ENCODE measurements at places on chromosomes 2 and 18.

DNA sequence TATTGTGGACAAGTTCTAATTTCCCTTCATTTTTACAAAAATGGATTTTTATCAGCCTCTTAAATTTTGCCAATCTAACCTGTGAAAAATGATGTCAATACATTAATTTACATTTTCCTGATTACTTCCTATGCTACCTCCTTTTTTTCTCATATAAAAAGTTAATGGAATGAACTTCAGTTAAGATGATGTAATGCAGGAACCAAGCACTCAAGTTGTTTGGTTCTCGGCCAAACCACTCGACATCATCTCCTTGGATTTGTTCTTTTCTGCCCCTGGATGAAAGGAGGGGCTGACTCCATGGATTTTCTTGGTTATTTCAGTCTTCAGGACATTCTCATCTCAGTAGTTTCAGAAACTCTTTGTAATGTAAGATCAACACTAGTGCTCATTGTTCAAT is 253.1 kb upstream of the NXPH2 start:
- DNase-seq = no peak

DNA sequence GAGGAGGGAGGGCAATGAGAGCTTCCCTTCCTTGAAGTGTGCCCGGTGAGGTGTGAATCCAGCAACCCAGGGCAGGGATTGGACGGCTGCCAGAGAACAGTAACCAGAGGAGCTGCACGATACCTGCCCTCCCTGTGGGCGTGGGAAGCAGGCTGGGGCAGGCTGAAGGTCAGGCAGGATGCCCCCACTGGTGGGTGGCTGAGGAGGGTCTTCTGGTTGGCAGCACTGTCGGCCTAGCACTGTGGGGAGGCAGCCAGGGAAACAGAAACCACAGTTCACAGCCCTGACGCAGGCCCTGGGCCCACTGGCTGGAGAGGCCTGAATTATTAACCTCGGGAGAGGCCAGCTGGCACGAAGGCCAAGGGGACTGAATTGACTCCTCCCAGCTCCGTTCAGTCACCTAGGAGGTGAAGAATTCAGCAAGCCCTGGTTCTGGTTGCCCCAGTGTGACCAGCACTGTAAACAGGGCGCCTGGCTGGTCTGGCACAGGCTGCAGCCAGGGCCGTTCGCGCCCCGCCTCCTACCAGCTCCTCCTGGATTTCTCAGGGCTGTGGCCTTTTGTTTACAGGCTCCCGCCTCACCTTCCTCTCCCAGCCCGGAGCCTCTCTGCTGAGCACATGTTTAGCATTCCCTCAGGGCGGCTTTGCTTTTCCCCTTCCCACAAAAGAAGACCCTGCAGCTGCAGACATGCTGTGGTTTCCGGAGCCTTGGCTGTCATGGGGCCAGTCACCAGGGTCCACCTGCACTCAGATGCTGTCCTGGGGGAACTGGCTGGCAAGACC is 97.8 kb downstream of the B3GNT2 start:
- DNase-seq = no peak

DNA sequence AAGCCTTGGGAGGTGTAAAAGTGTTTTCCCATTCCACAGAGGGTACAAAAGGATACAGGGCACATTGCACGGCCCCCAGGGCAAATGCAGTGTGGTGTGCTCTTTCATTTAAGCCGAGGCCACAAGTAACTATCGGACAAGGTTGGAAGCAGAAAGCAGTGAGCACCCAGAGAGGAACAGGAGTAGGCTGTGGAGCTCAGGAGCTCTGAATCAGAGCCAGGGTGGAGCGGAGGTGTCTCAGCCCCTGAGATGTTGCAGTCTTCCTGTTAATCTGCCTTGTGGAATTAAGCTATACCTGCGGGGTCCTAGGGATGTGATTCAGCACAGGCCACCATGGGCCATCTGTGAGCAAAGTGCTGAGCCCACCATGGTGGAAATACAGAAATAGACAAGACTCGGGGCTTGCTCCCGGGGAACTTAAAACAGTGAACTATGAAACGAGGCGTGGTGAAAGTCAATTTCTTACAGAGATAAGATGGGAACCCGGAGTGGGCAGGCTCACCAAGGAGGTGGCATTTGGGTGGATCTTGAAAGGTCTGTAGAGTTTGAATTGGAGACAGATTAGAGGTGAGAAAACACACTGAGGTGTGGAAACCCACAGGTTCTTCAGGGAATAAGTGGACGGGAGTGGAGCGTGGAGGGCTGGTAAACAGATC is 44.0 kb downstream of the ASAP2 start:
- DNase-seq = no peak

DNA sequence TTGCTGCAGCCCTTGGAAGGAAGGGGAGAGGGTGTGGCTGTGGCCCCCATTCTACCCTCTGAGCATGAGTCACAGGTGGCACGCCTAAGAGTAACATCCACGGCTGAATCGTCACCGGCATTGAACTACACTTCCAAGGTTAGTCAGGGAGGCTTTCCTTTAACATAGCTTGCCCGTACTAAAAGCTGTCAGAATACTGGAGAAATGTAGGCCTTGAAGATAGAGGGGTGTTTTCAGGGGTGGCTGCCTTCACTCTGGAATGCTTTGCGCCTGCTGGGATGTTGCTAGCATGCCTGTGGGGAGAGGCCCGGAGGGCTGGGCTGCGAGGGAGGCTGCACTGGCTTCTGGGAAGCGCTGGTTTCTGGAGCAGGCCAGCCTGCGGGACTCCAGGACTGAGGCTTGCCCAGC is 333.7 kb downstream of the AGAP1 start:
- no peak for DNase-seq

- DNase-seq = no peak
Observed at GRCh38 chr2:24432735-24433134, 58.3 kb upstream of the NCOA1 start.

DNA sequence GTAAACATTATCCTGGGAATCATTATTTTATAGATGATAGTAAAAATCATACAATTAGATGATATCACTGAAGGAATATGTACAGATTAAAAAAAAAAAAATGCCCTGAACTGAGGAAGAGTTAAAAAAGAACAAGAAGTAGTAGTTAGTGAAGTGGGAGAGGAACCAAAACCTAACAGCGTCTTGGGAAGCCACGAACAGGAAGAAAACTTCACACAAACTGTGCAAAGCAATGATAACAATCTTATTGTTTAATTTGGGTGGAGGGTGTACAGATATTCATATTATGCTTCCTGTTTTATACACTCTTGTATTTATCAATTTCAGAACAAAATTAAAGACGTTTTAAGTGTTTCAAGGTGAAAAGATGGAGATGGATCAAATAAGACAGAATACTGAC is 3.5 kb downstream of the HEATR5B start:
- DNase-seq = no peak

DNA sequence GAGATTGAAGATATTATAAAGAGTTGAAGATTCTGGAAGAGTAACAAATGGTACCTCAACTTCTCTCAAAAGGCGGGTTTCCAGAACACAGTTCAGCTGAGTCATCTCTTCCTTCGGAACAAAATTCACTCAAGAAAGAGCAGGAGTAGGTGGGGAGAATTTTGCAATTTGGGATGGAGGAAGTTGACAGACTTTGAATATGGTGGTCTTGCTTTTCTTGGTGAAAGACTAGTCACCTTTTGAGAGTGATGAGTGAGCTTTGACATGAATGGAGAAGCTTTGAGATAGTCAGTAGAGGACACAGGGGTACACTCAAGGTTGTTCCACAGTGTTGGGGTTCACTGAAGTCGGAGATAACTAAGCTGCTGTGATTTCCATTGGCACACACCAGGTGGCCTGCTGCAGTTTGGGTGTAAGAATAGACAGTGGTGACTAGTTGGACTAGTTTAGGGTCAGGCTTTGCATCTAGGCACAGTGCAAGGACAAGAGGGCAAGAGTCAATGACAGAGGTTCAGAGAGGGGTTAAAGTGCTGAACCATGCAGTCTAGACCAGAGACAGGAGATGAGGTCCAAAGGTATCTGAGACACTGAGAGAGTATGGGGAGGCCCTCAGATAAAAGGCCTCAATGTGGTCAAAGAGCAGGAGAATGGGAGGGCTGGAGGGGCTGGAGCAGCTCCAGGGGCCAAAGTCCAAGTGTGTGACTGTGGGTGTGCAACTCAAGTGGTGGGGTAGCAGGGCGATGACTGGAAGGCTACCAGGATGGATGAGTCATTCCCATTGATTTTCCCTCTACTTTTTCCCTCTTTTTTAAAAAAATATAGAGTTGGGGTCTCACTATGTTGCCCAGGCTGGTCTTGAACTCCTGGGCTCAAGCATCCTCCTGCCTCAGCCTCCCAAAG is 7.7 kb downstream of the CCL20 start:
- DNase-seq = no peak

DNA sequence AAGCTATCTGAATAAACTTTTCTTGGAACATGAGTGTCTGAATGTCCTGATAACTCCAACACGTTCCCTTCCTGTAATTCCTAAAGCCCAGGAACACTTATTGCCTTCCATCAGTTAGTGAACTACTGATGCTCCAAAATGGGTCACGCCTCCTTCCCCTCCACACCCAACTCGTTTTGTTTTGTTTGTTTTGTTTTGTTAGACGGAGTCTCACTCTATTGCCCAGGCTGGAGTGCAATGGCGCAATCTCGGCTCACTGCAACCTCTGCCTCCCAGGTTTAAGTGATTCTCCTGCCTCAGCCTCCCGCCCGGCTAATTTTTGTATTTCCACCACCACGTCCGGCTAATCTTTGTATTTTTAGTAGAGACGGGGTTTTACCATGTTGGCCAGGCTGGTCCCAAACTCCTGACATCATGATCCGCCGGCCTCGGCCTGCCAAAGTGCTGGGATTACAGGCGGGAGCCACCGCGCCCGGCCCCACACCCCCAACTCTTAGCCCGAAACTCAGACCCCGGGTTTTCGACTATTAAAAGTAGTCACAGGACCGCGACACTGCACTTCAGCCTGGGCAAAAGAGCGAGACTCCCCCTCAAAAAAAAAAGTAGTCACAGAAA is 774 bp downstream of the IER3IP1 start:
- DNase-seq = no peak

DNA sequence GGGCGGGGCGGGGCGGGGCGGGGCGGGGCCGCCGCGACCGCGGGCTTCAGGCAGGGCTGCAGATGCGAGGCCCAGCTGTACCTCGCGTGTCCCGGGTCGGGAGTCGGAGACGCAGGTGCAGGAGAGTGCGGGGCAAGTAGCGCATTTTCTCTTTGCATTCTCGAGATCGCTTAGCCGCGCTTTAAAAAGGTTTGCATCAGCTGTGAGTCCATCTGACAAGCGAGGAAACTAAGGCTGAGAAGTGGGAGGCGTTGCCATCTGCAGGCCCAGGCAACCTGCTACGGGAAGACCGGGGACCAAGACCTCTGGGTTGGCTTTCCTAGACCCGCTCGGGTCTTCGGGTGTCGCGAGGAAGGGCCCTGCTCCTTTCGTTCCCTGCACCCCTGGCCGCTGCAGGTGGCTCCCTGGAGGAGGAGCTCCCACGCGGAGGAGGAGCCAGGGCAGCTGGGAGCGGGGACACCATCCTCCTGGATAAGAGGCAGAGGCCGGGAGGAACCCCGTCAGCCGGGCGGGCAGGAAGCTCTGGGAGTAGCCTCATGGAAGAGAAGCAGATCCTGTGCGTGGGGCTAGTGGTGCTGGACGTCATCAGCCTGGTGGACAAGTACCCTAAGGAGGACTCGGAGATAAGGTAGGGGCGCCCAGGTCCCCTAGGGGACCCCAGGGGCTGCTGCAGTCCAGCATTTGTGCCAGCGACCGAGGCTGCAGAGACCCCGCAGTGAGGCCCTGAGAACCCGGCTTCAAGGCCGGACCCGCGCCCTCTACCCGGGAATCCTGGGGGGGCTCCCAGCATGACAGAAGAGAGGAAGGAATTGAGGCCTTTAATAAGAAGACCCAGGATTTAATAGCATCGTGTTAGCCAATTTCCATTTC is at the start of gene KHK:
TSS of gene KHK (plus strand) at position 49 of the 870 bp plus-strand sequence. CDS start at position 537, 488 bp downstream.
- peak; percentile 16 for DNase-seq

- no peak for DNase-seq
Observed at GRCh38 chr18:10482363-10482984, 28.0 kb downstream of the APCDD1 start.

- DNase-seq = no peak
Observed at GRCh38 chr2:28606986-28607441, 111.2 kb downstream of the PLB1 start.

DNA sequence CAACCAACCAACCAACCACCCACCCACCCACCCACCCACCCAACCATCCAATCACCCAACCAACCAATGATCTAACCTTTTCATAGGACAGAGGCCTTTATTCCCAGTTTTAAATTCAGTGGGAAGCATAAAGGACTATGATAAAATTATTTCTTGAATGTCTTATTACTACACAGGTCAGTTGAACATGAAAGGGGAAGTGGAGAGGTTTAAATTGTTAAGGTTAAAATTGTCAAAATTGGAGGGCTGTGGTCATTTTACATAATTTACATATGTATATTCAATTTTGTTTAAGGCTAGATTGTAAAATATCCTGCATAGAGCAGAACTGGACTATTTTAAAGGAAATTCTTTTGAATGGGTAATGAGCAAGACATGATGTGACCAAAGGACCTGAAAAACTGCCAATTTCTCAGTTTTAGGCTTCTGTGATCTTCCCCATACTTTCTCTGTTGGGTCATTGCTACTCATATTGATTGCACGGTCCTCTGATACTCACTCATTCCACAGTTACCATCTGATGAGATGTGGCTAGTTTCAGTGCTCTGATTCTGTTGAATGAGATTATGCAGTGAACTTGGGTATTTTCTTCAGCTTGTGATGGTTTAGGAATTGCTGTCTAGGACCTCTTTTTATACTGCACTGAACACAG is 127.4 kb downstream of the PLCL1 start:
- DNase-seq = no peak

- no peak for DNase-seq
Observed at GRCh38 chr2:132448771-132449170, 32.2 kb downstream of the GPR39 start.

- DNase-seq = no peak
Observed at GRCh38 chr2:165864296-165864695, 70.2 kb upstream of the GALNT3 start.

GRCh38 chr2:233418761-233419546 is 64.7 kb downstream of the DGKD start:
- peak; percentile 31 for DNase-seq

DNA sequence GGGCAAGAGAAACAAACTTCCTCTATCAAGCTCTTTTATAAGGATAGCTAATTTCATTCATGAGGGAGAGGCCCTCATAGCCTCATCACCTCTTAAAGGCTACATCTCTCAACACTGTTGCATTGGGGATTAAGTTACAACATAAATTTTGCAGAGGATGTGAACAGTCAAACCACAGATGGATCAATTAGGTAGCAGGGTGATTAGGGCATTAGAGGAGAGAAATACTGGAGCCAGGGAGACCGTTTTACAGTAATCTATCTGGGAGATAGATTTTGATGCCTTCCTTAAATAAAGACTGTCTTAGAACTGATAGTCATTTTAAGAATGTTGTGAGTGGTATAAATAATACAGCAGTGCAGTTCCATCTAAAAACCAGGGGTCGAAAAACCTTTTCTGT is 258.9 kb downstream of the DCC start:
- no peak for DNase-seq

DNA sequence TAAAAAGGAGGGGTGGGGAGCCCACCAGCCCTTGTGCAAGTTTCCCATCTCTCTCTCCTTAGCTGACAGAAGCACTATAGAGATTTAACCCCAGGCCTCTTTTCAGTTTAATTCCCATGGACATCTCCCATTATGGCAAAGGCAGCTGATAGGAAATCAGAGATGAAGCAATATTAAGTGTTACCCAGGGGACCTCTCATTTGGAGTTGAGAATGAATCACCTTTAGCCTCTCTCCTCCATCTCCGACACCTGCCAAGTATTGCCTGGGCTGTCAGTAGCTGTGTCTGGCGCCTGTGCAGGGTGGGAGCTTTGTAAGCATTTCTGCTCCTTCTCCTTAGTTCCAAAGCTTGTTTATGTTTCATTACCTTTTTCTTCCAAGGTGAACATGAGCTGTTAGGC is 109.0 kb downstream of the AQP4 start:
- DNase-seq = no peak

Data from CD8-positive, alpha-beta memory T cell (primary cell).